ENCODE measurements at places on chromosomes 12 and 14.
A peak's percentile ranks its signal among the peaks of the same experiment; 100 is the strongest.

DNA sequence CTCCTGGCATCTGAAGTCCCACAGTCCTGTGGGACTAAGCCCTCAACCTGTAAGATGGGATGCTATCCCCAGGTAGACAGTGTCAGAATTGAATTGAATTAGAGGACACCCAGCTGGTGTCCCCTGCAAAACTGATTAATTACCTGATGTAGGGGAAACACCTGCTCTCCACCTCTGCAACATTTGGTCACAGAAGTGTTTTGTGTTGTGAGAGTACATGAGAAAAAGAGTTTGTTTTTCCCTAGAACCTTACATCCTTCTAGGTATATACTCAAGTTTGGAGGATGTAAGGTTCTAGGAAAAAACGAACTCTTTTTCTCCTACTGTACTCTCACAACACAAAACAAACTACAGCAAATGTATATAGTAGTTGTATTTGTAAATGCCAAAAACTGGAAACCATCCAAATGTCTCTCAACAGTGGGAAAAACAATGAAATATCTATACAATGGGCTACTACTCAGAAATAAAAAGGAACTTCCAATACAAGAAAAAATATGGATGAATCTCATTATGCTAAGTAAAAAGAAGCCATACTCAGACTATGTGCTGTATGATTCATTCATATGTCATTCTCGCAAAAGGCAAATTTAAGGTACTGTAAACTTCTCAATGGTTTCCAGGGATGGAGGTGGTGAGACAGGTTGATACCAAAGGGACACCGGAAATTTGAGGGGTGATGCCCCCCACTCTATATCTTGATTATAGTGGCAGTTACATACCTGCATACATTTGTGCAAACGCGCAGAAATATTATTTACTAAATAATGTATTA, 160.7 kb downstream of the MED13L start:
- no peak for DNase-seq

GRCh38 chr12:72560003-72560769, 288.0 kb downstream of the TRHDE start:
- DNase-seq: no peak

DNA sequence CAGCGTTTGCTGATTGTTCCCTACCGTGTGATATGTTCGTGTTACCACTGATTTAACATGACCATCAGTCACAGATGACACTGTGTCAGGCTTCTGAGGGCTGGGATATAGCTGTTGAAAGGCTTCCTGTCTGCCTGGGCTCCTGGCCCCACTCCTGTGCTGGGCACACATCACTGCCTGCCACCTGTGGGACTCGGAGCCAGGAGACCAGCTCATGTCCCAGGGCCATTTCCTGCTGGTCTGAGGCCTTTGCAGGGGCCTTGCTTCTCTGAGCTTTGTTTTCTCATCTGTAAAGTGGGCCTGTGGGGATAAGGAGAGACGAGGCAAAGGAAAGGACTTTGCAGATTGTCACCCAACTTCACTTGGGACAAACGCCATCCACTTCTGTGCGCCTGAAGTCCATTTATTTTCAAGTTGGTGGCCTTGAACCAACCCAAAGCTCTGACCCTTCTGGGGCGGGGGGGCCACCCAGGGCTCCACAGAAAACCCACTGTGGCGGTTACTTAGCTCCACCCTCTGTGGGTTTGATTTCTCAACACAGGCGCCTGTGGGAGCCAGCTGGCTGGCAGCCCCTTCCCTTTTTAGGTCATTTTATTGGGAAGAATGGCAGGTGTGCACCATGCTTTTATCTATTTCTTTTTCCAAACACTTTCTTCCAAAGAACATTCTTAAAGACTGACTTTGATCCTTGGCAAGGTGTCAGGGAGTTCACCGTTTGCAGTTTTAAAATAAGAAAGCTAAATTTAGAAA, 54.1 kb downstream of the BEGAIN start:
- no peak for DNase-seq

- no peak for DNase-seq
Observed at GRCh38 chr14:65425885-65426284, 13.4 kb downstream of the FUT8 start.

DNA sequence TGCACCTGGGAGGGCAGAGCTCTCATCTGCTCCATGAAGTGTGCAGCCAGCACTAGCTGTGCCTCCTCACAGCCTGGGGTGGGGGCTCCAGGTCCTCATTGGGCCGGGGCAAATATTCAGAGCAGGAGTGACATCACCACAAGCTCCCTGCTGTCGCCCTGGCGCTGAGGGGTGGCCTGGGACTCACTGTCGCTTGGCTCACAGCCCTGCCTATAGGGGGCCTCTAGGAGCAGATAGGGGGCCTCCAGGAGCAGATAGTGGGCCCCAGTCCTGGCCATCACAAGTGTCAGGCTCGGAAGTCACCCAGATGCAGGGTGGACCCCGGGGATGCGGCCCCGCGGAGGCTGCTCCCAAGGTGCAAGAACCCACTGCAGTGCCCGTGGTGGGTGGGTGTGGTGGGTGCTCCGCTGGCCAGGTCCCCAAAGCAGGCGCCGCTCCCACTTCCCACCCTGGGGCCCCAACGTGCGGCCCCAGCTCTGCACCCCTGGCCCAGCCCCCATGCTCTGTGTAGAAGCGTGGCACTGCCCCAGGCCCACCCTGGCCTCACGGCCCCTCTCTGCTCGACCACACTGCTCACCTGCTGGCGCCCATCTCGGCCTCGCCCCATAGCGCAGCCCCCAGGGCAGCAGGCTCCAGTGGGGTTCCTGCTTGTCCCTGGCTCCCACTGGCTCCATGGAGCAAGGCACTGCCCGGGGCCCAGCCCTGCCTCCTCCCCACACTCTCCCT, 18.0 kb downstream of the SYNJ2BP start:
- no peak for DNase-seq

DNA sequence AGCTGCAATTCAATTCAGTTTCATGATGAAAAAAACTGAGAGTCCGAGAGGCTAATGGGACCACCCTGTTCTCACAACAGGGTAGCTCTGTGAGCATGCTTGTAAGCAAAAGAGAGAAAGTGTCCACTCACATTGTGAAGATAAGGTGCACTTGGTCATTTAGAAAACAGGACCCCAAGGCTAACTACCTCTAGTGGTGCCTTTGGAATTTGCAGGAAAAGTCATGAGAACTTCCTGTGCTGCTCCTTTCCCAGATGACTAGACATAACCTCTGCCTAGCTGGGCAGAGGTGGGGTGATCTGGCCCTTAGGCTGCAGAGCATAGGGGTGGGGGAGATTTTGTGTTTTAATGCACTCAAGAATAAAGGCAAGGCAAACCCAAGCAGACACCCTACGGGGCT, 118.9 kb downstream of the STAB2 start:
- no peak for DNase-seq

- DNase-seq: no peak
Observed at GRCh38 chr12:124347805-124348658, 53.1 kb downstream of the RFLNA start.

DNA sequence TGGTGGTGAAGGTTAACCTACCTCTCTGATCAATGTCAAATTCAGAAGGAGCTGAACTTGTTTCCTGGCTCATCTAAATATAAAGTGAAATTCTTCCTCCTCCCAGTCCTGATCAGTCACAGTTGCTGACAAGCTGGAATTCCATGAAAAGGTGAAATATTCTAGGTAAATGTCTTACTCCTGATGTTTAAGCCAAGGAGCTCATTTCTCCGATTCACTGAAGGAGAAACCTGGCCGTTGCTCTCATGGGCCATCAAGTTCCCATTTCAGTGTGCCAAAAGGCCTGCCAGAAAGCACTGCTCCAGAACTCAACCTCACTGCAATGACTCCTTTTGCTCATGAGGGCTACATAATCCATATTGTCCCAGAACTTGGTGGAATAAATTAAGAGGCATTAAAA, 707.5 kb downstream of the GALC start:
- DNase-seq: no peak

DNA sequence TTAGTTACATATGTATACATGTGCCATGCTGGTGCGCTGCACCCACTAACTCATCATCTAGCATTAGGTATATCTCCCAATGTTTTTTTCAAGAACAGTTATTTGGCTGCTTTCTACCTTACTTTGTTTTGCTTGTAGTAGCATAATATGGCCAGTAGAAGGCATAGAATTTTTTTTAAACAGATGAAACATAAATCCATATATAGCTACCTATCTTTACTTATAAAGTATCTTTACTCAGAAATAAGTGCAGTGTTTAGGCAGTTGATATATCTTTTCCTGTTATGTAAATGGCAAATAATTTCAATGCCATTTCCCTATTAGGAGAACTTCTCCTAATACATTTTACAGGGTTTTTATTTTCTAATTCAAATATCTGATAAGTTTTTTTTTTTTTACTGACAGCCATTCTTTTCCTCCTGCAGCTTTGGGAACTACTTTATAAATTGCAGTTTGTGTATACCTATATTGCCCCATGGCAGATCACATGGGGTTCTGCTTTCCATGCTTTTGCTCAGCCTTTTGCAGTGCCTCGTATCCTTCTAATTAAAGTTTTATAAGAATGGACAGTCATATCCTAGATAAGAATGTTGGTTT, 143.1 kb downstream of the PCNX1 start:
- no peak for DNase-seq

- peak; percentile 72 for DNase-seq
Observed at GRCh38 chr12:94545935-94546771, 86.5 kb upstream of the CEP83 start.

DNA sequence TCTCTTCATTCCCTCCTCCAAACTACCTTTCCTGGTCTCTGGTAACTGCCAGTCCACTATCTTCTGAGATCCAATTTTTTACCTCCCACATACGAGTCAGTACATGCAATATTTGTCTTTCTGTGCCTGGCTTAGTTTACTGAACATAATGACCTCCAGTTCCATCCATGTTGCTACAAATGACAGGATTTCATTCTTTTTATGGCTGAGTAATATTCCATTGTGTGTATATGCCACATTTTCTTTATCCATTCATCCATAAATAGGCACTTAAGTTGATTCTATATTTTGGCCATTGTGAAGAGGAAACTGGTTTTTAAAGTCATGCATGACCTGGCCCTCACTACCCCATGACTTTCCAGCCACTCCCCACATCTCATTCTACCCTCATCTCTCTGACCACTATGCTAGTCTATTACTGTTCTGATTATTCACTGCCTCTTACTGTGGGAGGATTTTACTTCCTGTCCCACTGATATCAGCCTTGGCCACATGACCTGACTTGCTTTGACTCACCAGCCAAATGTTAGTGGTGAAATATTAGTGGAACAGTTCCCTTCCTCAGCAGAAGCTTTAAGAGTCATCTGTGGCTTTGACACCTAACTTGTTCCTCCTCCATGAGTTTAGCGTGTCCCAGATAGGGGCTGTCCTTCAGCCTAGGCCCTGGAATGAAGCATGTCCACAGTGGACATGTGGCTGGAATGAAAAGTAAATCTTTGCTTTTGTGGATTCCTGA, 52.2 kb downstream of the GOLGA5 start:
- DNase-seq: no peak

GRCh38 chr12:13580206-13580605, 383.7 kb downstream of the EMP1 start:
- no peak for DNase-seq

- DNase-seq: no peak
Observed at GRCh38 chr12:8987685-8988084, 1.7 kb upstream of the KLRG1 start.

- DNase-seq: peak; percentile 32
Observed at GRCh38 chr14:64294672-64295413, 672 bp upstream of the ESR2 start.

DNA sequence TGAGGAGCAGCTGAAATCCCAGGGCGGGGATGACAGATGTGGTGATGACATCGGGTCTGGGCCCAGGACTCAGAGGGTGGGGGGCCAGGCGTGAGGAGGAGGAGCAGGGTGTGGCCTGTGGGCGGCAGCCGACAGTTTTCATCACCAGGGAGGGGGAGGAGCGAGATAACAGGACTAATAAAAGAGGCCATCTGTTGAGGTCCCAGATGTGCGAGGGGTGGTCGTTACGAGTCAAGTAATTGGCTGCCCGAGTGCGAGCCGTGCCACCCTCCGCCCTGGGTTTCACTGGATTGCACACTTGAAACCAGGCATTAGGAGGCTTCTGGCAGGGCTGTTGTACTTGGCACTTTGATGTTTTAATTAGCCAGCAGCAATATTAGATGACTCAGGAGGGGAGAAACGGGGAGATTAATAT, 67.2 kb downstream of the NOS1 start:
- no peak for DNase-seq

GRCh38 chr14:103084021-103084919, at the start of gene LBHD2:
LBHD2 (plus strand) TSS chr14:103084210; CDS start chr14:103086013, 1,803 bp downstream.
- DNase-seq: no peak

DNA sequence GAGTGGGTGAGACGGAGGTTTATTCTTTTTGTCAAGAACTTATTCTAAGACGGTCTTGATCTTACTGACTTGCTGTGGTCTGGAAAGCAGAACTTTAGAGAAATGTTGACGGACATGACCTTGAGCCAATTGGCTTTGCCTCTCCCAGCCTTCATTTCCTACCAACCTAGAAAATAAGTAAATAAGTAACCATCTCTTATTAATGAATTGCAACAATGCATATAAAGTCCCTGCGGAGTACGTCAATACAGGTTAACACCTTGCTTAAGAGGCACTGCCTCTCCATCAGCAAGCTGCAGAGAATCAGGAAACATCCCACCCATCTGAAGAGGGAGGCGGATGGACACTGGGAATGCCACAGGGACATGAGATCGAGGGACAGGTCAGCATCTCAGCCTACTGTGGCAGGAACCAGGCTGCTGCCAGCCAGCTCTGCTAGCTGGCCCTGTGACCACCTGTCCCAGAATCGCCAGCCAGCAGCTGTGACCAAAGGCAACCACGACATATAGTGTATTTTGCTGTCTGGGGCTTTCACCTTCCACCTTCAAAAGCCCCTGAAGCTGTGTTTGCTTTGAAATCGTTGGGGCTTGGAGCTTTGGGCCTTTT, 208.3 kb downstream of the BCL11B start:
- DNase-seq: no peak

DNA sequence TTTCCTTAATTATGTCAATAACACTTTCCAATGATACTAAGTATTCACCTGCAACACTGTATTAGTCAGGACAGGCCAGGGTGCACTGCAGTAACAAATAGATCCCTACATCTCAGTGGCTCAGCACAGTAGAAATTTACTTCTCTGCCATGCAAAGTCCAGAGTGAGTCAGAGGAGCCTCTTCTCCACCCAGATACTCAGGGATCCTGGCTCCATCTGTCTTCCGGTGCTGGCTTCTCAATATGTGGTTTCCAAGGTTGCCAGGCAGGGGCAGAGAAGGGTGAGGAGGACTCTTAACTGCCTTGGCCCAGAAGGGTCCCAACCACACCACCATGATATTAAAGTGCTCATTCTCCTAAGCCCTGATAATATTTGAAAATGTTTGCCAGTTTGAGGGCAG, 47.8 kb downstream of the ADGRD1 start:
- DNase-seq: no peak

DNA sequence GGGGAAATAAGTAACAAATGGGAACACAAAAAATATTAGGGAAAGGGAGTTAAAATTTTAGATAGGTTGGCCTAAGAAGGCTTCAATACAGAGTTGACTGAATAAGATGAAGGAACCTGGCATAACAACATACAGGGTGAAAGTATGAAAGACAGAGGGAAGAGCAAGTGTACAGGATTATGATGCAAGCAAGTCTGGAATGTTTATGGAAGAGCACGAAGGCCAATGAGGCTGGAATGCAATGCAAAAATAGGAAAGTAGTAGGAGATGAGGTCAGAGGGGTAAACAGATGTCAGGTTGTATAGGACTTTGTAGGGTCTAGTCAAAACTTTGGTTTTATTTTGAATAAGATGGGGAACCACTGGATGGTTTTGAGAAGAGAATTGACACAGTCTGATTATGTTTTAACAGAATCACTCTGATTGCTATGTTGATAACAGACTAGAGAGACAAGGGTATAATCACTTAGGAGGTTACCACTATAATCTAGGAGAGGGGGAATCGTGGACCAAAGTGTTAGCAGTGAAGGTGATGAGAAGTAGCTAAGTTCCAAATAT, 96.8 kb downstream of the OSBPL8 start:
- DNase-seq: no peak
